Type B pancreatic cell (in vitro differentiated cells): ENCODE measurements at places on chromosomes 1 and 21. TPM values are rescaled to one million over a fixed set of nuclear protein-coding genes. Genes with fewer than 3 reads are reported as not detected.
A peak's percentile ranks its signal among the peaks of the same experiment; 100 is the strongest.

DNA sequence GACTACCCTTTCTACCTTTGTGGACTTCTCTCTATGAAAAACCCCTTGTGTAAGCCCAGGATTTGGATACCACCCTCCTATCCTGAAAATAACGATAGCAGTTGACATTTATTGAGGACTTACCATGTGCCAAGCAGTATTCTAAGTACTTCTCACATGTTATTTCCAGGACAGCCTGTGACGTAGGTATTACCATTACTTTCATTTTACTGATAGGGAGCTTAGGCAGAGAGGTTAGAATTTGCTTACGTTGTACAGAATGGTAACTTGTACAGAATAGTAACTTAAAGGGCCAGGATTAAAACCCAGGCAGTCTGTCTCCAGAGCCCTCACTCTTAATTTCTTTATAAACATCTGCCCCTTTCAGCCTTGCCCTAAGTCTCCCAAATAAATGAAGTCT is 138.3 kb downstream of the NTMT2 start:
- no peak overlapping the region for H3K4me3 ChIP-seq
- DNase-seq: no peak
- H3K4me1 ChIP-seq: no peaks in the 10 kb centered on the region
- H3K27ac ChIP-seq: no peak overlapping the region

- no peaks in the 10 kb centered on the region for H3K27me3 ChIP-seq
- H3K27ac ChIP-seq: peak overlapping the region; percentile 94
- H3K4me1 ChIP-seq: peaks cover 9% of the 10 kb centered on the region
- H3K36me3 ChIP-seq: no peaks in the 10 kb centered on the region
Measured at GRCh38 chr1:160781186-160781766, 14.7 kb upstream of the LY9 start.

GRCh38 chr1:52558941-52559340 is 6.0 kb upstream of the TUT4 start:
- H3K36me3 ChIP-seq: peaks cover 3% of the 10 kb centered on the region

The KIF14 gene
- 3.8 and 12.8 TPM in 2 replicates for total RNA-seq

The BCAN gene
- 12.6 TPM in 1 of 2 replicates, not detected in the other for total RNA-seq

GRCh38 chr1:82879701-82880305 is 1079.1 kb downstream of the ADGRL2 start:
- H3K36me3 ChIP-seq: no peaks in the 10 kb centered on the region
- no peak overlapping the region for H3K4me3 ChIP-seq
- DNase-seq: no peak
- no peak overlapping the region for H3K27ac ChIP-seq
- no peaks in the 10 kb centered on the region for H3K27me3 ChIP-seq
- H3K4me1 ChIP-seq: no peaks in the 10 kb centered on the region

The NKAIN1 gene
- total RNA-seq: 4.4 and 17.1 TPM in 2 replicates

- no peaks in the 10 kb centered on the region for H3K4me1 ChIP-seq
- DNase-seq: no peak
- H3K4me3 ChIP-seq: no peak overlapping the region
- H3K36me3 ChIP-seq: peaks cover 34% of the 10 kb centered on the region
- H3K27ac ChIP-seq: no peak overlapping the region
Measured at GRCh38 chr1:151411884-151412283, 12.5 kb downstream of the PSMB4 start.

DNA sequence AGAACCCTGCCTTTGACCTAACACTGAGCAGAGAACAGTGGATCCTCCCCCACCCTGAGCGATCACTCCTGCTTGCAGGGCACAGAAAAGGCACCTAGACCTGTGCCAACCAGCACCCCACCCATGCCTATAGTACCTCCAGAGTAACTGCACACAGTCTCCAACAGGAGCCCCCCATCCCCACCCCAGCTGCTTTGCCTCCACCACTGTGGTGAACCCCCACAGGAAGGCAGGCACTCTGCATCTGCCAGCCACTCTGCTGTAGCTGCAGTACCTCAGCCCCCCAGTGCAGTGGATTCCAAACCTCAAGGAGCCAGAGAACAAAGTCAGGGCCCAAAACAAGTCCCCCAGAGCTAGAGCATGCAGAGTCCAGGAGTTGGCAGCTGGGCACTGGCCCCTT is 10.7 kb downstream of the SPATC1L start:
- H3K36me3 ChIP-seq: peaks cover 18% of the 10 kb centered on the region
- no peak overlapping the region for H3K4me3 ChIP-seq
- H3K4me1 ChIP-seq: no peaks in the 10 kb centered on the region
- DNase-seq: no peak

DNA sequence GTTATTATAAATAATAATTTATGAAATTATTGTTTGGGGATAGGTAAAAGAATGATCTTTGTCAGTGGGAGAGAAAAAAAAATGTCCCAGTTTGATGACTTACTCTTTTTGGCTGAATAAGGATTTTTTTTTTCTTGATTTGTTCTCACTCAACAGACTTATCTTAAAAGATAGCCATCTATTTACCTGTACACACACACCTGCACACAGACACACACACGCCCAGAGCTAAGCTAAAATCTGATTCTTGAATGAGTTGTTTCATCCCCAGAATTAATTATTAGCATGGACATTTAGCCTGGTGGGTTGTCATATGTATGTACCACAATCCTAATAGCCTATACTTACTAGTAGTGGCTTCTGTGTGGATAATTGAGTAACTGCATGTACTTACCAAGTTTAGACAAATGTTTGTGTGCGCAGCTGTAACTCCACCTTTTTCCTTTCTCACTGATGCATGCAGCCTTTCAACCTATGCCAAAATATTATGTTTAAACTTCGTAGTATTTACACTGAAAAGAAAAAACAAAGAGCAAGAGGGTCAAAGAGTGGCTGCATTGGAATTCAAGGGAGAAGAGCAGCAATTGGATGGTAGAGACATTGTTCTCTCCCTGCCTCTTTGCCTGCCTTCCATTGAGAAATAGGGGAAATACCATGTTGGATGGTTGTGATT is 174.3 kb downstream of the ADGRL2 start:
- H3K4me1 ChIP-seq: peaks cover 20% of the 10 kb centered on the region
- no peak overlapping the region for H3K4me3 ChIP-seq
- no peak overlapping the region for H3K27ac ChIP-seq

DNA sequence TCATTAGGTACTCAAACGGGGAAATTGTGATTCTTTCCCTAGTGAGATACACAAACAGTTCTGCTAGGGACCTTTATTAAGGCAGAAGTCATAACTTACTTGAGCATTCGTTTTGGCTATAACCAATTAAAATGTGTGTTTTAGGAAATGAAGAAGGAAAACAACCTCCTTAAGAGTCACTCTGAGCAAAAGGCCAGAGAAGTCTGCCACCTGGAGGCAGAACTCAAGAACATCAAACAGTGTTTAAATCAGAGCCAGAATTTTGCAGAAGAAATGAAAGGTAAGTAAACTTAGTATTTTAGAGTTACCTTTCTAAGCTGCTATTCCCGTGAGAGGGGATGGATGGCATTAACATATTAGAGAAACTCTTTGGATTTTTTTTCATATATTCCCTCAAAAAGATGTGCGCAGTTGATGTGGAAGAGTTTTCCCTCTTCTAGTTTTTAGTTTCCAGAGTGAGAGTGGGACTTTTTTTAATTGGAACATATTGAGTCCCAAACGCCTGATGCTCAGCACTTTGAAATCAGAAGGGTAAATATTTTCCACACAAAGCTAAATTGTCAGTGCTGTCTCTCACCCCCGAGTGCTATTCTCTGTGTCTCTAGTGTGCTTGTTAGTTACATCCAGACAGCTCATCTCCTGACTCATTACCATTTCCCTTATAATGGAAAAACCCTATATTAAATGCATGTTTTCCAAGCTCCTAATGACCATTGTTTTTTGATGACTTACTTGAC is 34.9 kb downstream of the CENPF start:
- H3K4me1 ChIP-seq: no peaks in the 10 kb centered on the region
- peaks cover 6% of the 10 kb centered on the region for H3K36me3 ChIP-seq
- H3K4me3 ChIP-seq: no peak overlapping the region
- no peak overlapping the region for H3K27ac ChIP-seq

DNA sequence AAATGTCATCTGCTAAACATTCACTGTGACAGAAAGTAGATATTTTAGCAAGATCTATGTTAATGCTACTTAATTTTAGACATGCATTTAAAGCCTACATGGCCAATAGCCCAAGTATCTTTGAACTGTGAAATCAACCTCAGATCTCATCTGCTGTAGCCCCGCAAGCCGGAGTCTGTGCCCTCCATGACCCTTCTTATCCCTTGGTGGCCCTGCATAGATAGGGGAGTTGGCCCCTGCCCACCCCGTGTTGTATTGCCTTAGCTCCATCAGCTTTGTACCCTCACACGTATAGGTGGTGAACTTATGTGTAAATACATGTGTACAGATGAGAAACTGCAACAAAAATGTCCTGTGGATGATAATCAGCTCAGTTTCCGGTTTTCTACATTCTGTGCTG is 18.5 kb downstream of the ATP5PO start:
- no peak overlapping the region for H3K4me3 ChIP-seq
- peaks cover 12% of the 10 kb centered on the region for H3K36me3 ChIP-seq
- no peak overlapping the region for H3K27ac ChIP-seq
- H3K27me3 ChIP-seq: peaks cover 5% of the 10 kb centered on the region
- DNase-seq: no peak
- H3K4me1 ChIP-seq: peaks cover 34% of the 10 kb centered on the region

The RBM11 gene
- total RNA-seq: 2.1 and 2.7 TPM in 2 replicates

The CYP4A11 gene
- not detected in 2 replicates for total RNA-seq

The CCDC30 gene
- total RNA-seq: 6.9 and 9.3 TPM in 2 replicates

DNA sequence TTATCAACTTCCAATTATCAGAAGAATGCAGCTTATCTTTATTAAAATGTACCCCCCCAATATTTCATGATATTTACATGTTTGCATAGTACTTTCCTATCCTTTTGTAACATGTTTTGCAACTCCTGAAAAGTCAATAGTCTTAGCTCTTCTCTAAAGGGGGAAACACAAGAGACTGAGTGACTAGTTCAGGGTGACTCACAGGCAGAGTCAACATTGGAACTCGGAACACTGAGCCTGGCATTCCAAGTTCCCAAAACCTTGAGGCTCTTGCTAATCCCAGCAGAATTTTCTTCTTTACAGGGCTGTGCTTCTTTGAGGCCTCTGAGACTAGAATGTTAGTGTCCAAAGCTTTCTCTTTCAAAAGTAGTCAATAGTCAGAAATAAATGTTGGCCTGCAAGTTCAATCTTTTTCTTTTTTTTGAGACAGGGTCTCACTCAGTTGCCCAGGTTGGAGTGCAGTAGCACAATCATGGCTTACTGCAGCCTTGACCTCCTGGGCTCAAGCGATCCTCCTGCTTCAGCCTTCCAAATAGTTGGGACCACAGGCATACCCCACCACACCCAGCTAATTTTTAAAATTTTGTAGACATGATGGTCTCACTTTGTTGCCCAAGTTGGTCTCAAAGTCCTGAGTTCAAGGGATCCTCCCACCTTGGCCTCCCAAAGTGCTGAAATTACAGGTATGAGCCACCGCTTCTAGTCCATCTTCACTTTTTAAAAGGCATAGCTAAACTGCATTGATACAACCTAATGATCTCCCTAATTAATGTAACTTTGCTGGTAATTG is 37.5 kb downstream of the ZNF281 start:
- no peak overlapping the region for H3K27ac ChIP-seq
- no peak overlapping the region for H3K4me3 ChIP-seq
- peaks cover 5% of the 10 kb centered on the region for H3K36me3 ChIP-seq
- H3K4me1 ChIP-seq: peaks cover 21% of the 10 kb centered on the region

DNA sequence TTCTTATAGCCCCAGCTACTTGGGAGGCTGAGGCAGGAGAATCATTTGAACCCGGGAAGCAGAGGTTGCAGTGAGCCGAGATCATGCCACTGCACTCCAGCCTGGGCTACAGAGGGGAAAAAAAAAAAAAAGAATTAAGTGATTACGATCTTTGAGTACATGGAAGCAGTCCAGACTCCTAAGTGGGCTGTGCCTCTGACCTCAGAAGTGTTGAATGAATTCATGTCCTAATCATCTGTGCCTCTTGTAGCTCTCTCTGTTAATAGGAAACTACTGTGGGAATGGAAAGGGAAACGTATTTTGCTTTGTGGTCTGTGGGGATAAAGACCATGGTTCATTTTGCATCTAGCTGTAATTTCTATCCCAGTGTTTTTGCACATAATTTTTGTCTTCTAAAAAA is 8.4 kb upstream of the IVNS1ABP start:
- H3K4me3 ChIP-seq: no peak overlapping the region
- DNase-seq: no peak
- H3K27me3 ChIP-seq: no peaks in the 10 kb centered on the region
- no peaks in the 10 kb centered on the region for H3K36me3 ChIP-seq
- no peak overlapping the region for H3K27ac ChIP-seq

The ADCY10 gene
- total RNA-seq: 0.14 and 0.39 TPM in 2 replicates

DNA sequence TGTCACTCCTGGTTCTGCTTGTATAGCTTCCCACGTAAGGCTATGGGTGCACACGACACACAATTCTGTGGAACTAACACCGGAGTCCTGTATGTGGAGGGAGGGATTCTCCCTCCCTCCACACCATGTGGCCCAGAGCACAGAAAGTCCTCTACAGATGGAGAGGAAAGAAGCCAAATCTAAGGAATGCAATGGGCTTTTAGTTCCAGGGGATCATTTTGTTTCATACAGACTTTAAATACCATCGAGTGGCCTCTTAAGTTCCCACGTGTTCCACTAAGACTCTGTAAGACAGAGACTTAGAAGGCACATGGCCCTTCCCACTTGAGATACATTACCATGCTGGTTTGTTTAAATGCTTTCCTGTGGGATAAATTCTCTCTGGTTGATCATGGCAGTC is 156.0 kb downstream of the TGFB2 start:
- no peak for DNase-seq
- no peaks in the 10 kb centered on the region for H3K36me3 ChIP-seq
- no peak overlapping the region for H3K4me3 ChIP-seq
- H3K27me3 ChIP-seq: no peaks in the 10 kb centered on the region
- H3K27ac ChIP-seq: no peak overlapping the region

The CNTN2 gene
- total RNA-seq: 0.59 and 6.3 TPM in 2 replicates

- no peak overlapping the region for H3K4me3 ChIP-seq
- H3K4me1 ChIP-seq: no peaks in the 10 kb centered on the region
- no peaks in the 10 kb centered on the region for H3K27me3 ChIP-seq
- DNase-seq: no peak
- no peak overlapping the region for H3K27ac ChIP-seq
- no peaks in the 10 kb centered on the region for H3K36me3 ChIP-seq
Measured at GRCh38 chr1:185534801-185535200, 199.4 kb upstream of the HMCN1 start.

DNA sequence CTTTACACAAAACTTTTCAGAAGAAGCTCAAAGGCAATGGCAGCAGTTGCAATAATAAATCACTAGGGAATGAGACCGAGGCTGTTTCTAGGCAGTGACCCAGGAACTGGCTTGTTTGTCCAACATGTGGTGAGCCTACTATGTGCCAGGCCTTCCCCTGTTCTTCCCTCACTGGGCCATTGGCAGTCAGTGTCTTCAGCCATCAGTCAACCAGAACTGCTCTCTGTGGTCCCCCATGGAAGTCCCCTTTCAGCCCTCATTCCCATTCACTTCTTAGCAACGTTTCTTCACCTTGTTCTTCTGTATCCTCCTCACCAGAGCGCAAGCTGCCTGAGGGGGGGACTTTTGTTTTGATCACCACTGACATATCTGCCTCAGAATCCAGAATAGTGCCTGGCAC is 274.1 kb downstream of the RRAGC start:
- DNase-seq: no peak
- peaks cover 6% of the 10 kb centered on the region for H3K4me1 ChIP-seq
- H3K27me3 ChIP-seq: peaks cover 45% of the 10 kb centered on the region
- H3K4me3 ChIP-seq: no peak overlapping the region
- no peaks in the 10 kb centered on the region for H3K36me3 ChIP-seq

- H3K27ac ChIP-seq: no peak overlapping the region
- DNase-seq: no peak
- peaks cover 5% of the 10 kb centered on the region for H3K4me1 ChIP-seq
Measured at GRCh38 chr1:97904534-97904933, 16.3 kb downstream of the DPYD start.

The RUNX3 gene
- 0.41 TPM in 1 of 2 replicates, not detected in the other for total RNA-seq
